Pancreas (tissue), 10 donors: ENCODE measurements at places on chromosomes 5 and 9.

DNA sequence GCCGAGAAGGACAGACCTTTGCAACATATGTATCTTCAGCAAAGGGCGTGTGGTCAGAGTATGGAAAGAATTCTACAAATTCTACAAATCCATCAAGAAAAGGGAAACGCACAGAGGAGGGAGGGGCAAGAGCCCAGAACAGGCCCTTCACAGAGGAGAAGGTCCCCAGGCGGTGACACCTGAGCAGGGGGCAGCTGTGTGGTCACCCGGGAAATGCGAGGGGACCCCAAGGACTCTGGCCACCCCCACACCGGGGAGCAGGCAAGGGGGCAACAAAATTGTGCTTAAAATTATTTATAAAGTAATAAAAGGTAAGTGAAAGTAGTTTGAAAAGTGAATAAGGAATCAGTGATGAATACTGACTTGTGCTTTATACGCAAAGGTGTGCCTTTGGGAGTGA lies 17.6 kb downstream of the NACC2 start:
- no peak overlapping the region for H3K4me3 ChIP-seq
- no peak overlapping the region for H3K27ac ChIP-seq
- H3K36me3 ChIP-seq, result no peaks in the 10 kb centered on the region
- peaks cover 6% of the 10 kb centered on the region for H3K4me1 ChIP-seq
- no peaks in the 10 kb centered on the region for H3K27me3 ChIP-seq

DNA sequence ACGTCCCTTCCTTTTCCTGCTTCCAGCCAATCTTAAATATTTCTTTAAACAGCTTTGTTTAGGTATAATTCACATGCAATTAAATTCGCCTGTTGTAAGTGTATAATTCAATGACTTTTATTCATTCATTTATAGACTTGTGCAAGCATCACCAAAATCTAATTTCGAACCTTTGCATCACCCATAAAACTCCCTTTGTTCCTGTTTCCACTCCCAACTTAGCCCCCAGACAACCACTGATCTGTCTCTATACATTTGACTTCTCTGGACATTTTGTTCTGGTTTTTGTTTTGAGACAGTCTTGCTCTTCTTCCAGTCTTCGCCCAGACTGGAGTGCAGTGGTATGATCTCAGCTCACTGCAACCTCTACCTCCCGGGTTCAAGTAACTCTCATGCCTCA lies 71.5 kb downstream of the NR6A1 start:
- H3K27me3 ChIP-seq, result no peaks in the 10 kb centered on the region
- H3K4me1 ChIP-seq, result no peaks in the 10 kb centered on the region
- no peak overlapping the region for H3K4me3 ChIP-seq
- H3K36me3 ChIP-seq, result no peaks in the 10 kb centered on the region

GRCh38 chr5:14107536-14107935 lies 35.6 kb upstream of the TRIO start:
- no peaks in the 10 kb centered on the region for H3K4me1 ChIP-seq
- no peaks in the 10 kb centered on the region for H3K36me3 ChIP-seq
- no peak for DNase-seq
- no peak overlapping the region for H3K4me3 ChIP-seq

GRCh38 chr5:110878115-110878514 lies 139.3 kb downstream of the SLC25A46 start:
- DNase-seq, result no peak
- H3K4me3 ChIP-seq, result no peak overlapping the region
- H3K4me1 ChIP-seq, result no peaks in the 10 kb centered on the region
- H3K36me3 ChIP-seq, result no peaks in the 10 kb centered on the region
- no peak overlapping the region for H3K27ac ChIP-seq

GRCh38 chr5:80761966-80762365 lies 107.2 kb upstream of the DHFR start:
- no peaks in the 10 kb centered on the region for H3K36me3 ChIP-seq
- no peak overlapping the region for H3K4me3 ChIP-seq
- no peak overlapping the region for H3K27ac ChIP-seq
- DNase-seq, result no peak
- no peaks in the 10 kb centered on the region for H3K27me3 ChIP-seq

DNA sequence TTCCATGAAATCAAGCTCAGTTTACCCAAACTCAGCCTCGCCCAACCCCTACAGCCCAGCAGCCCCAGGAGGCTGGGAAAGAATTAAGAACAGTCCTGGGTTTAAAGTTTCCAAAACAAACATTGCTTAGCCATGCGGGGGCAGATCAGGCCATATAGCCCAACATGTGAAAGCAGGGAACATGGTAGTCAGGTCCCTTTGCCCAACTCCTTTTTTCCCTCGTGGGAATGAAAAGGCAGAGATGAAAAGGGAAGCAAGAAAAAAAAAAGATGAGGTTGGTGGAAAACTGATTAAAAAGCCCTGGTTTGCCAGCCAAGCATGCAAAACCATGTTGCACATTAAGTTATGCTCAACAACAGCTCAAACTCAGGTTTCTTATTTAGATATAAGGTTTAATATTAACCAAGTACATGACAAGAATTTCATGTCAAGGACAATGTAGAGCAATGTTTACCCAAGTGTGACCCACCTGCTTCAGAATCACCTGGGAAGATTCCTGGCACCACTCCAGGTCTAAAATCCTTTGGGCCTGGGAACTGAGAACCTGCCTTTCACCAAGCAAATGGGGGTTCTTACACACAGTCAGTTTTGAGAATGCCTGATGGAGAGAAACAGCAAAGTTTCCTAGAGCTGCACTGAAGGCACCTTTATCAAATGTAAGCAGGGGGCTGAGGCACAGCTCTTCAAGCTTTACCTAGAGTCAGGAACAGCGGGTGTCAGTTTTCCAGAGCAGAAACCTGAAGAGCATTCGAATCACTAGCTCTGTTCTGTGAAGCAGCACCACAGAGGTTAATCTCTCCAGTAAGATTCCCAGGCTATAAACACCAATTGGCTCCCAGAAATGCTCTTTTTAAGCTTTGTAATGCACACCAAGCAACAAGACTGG lies 1.7 kb downstream of the FREM1 start:
- peak; percentile 66 for DNase-seq
- H3K27ac ChIP-seq, result peak overlapping the region; percentile 13

DNA sequence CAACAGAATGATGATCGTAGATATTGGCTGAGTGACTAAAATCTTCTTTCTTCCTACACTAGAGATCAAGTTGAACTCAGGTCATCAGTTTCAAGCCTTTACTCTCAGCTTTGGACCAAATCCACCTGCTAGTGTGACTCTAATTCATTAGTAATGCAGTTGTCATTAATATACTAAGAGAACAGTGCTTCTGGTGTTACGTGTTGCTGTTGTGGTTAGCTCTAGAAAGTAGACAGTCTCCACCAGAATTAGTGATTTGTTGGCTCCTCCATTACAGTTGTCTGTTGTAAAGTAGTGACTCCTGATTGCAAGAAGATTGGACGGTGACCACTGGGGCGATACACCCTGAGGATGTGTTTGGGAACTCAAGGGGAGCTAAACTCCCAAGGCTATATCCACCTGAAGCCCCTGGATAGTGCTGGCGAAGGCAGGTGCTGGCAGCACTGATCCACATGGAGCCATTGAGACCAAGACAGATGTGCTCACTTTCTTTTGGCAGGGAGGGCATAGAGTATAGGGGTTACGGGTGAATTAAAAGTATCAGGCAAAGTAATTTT lies 3.1 kb downstream of the CAMK4 start:
- H3K27me3 ChIP-seq, result no peaks in the 10 kb centered on the region
- H3K27ac ChIP-seq, result no peak overlapping the region
- no peak for DNase-seq
- H3K36me3 ChIP-seq, result no peaks in the 10 kb centered on the region
- H3K4me3 ChIP-seq, result no peak overlapping the region
- H3K4me1 ChIP-seq, result no peaks in the 10 kb centered on the region

GRCh38 chr5:144308174-144308573 lies 137.5 kb downstream of the KCTD16 start:
- no peak overlapping the region for H3K27ac ChIP-seq
- no peak overlapping the region for H3K4me3 ChIP-seq
- DNase-seq, result no peak
- no peaks in the 10 kb centered on the region for H3K36me3 ChIP-seq
- H3K27me3 ChIP-seq, result no peaks in the 10 kb centered on the region
- peaks cover 32% of the 10 kb centered on the region for H3K4me1 ChIP-seq

- no peak for DNase-seq
- no peaks in the 10 kb centered on the region for H3K4me1 ChIP-seq
- H3K27ac ChIP-seq, result no peak overlapping the region
- no peak overlapping the region for H3K4me3 ChIP-seq
- H3K36me3 ChIP-seq, result no peaks in the 10 kb centered on the region
Observed at GRCh38 chr5:147439254-147439653, 70.6 kb downstream of the DPYSL3 start.

DNA sequence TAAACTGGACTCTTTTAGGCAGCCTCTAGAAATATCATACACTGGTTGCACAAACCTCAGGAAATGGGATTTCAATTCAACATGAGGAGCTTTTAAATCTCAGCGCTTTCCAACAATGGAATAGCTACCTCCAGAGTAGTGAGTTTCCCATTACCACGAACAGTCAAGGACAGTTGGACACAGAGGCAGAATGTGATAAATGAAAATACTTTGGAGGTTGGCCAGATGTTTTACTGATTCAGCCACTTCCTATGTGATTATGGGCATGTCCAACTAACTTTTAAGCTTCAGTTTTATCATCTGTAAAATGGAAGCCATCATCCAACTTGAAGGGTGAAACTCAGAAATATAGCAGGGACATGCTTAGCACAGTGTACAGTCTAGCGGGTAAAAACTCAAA lies 2.1 kb downstream of the FBXW2 start:
- no peaks in the 10 kb centered on the region for H3K27me3 ChIP-seq
- no peak overlapping the region for H3K4me3 ChIP-seq
- H3K4me1 ChIP-seq, result peaks cover 36% of the 10 kb centered on the region
- no peak overlapping the region for H3K27ac ChIP-seq
- no peaks in the 10 kb centered on the region for H3K36me3 ChIP-seq

DNA sequence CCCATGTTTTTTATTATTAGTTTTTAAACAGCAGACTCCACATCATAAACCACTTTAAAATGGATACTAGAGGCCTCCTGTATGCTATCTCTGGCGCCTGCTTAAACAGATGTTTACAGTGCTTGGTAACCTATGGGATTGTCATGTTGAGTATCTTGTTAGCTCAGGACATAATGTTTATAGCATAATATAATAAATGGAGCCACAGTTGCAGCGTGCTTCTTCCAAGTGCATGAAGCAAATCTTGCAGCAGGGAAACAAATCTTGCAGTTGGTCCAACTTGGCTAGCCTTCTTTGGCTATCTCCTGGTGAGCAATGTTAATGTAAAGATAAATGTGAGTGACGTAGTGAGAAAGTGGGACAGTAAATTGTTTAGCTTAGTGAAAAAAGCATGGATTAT lies 2.8 kb downstream of the GHR start:
- DNase-seq, result no peak
- H3K36me3 ChIP-seq, result no peaks in the 10 kb centered on the region
- H3K4me1 ChIP-seq, result peaks cover 5% of the 10 kb centered on the region
- H3K4me3 ChIP-seq, result no peak overlapping the region
